Fibroblast of skin of left quadriceps (primary cell): ENCODE measurements at places on chromosomes 3 and 15.

DNA sequence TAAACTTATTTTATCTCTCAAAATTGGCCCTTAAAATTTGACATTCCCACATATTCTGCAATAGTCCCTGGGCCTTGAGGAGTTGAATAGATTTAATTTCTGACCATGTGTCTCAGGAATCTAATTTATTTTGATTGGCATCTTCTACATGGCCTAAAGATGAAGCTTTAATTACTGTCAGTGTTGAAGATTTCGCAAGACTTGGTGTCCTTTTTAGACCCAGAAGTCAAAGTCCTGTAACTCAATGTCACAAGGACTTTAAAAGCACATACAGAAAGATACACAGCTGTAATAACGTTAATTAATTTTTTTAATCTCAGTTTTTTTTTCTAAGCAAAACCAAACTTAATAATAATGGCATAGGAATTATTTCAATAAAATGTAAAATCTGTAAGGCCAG is 163.9 kb downstream of the SUCNR1 start:
- no peak for DNase-seq

DNA sequence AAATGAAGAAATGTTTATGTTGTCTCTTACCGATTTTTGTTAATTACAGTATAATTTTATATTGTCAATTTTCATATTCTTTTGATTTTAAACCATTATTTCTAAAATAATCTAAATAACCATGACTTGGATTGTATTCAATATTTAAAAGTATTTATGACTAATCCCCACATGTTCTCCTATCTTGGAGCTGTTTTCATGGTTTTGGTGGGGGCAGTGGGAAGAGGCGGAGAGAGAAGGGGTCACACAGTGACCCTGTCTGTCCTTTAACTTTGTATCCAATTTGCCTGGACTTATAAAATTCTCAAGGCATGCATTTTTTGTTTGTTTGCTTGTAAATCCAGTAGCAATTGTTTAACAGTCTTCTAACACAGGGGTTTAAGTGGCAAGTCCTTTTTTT is 407.4 kb downstream of the NTRK3 start:
- DNase-seq, result no peak

DNA sequence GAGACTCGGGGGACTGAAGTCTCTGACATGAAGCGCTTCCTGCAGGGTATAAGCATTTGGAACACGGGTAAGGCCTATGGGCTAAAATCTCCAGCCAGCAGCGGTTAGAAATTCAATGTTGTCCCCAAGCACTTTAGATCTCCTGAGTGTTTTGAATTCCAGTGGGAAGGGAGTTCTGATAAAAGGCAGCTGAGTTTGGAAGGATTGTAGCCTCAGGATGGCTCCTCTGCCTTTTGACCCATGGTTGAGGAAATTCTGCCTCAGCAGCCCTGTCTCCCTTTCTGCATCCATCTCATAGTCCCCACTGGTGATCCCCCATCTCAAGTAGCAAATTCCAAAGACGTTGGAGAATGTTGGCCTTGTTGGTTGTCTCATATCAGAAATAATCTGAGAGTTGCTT is 24.2 kb upstream of the HACD2 start:
- DNase-seq, result no peak

GRCh38 chr3:171186817-171187500 is 160.4 kb upstream of the SLC2A2 start:
- DNase-seq, result peak; percentile 40

DNA sequence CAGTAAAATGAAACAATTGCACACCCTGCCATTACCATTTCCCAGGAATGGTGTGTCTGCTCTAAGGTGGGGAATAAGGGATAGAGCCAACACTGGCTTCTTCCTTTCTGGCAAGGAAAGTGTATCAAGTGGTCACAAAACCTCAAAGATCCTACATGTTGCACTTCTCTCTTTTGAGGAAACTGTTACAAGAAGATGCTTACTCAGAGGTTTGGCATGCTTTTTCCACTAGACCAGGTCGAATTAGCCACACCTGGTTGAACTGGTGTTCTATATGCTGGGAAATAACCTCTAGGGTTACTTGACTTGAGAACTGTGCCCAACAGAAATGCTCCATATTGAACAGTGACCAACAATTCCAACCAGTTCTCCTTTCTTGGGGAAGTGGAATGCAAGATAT is 102.9 kb downstream of the LRRN1 start:
- no peak for DNase-seq

DNA sequence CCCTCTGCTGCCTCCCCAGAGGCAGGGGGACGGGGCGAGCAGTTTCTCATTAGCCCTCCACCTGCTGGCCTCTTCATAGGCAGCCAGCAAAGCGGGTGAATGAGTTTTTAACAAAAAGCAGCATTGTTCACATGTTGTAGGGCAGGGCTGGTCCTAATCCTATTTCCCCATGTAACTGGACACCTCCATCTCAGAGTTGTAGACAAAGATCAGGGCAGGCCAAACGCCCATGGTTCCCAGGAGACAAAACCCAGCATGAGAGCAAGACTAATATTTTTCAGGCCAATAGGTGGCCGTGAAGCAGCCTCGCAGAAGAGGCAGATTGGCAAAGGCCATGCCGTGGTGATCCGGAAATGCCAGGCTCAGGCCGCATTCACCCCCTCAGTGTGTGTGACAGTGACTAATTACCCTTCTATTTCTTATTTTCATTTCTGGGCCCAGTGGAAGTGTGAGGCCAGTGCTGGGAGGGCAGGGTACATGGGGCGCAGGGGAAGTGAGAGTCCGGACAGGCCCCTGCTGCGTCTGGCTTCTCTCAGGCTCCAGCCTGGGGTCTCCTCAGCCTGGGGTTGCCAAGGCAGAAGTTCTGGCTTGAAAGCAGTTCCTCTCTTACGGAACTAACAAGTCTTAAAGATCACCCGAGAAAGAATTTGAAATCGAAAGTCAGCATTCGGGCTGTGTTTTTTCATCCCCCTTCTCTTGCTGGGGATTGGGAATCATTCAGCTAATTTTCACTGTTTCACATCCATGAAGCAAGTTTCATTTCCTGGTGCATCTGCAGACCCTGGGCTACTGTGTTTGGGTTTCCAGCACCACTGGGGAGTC is 64.8 kb downstream of the BOC start:
- DNase-seq, result no peak

- DNase-seq, result peak; percentile 71
These were observed 52.6 kb downstream of the CNTN3 start for GRCh38 chr3:74561881-74562280.

DNA sequence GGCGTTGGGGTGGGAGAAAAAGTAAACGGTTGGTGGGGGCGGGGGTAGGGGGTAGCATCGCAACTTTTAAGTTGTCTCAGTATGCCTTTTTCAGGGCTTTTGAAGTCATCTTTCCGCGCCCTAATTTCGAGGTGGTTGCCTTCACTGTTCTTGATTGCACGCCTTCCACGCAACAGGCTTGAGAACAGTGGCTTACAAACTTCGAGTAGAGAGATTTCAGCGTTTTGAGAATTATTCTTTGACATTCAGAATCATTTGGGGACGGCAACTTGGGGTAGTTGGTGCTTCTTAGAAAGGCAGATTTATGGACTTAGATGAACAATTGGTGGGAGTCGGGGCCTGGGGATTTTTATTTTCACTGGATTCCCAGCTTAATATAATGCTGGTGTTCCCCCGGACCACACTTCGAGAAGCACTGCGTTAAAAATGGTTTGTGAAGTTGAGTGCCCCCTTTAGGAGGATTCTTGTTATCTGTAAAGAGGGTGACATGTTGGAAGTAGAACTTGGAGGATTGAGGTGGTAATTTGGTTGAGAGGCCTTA is 880 bp downstream of the PPP4R2 start:
- peak; percentile 29 for DNase-seq

GRCh38 chr3:4523710-4524698 is 30.9 kb downstream of the ITPR1 start:
- DNase-seq, result peak; percentile 10

DNA sequence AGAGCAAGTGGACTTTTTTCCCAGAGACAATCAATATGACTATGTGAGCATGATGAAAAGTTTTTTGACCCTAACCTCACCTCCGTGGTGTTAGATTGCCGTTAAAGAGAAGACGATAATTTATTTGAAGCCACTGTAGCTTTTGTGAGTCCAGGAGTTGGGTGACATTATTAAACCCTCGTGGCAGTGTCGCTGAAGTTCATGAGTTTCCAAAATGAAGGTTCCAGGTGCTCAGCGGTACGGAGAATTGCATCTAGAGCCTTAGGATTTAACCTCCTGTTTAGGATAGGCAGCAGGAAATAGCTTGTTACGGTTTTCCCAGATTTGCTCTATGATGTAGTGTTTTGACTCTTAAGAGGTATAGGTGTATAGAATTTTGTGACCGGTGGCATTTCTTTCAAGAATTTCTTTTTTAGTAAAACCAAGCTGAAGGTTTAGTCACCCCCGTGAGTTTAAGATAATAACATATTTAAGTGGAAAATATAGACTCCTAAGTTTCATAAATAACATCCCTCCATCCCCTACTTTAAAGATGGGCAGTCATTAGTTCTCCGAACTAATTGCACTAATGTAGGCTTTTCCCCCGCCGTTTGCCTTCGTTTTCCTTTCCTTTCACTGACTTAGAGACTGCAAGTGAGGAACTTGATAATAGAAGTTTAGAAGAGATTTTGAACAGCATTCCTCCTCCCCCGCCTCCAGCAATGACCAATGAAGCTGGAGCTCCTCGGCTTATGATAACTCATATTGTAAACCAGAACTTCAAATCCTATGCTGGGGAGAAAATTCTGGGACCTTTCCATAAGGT is 2.0 kb downstream of the SMC4 start:
- no peak for DNase-seq

DNA sequence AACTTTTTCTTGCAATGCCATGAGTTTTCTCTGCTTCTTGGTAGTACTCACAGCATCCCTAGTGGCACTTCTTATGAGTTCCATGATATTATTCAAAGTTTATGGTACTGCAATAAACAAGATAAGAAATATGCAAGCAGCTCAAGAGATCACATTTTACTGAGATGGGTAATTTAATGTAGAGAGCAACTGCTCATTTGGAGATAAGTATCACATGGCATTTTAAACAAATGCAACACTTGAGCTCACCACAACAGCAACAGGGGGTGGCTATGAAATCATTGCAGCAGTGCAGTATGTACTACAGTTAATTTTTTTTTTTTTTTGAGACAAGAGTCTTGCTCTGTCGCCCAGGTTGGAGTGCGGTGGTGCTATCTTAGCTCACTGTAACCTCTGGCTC is 85.1 kb downstream of the WDR49 start:
- no peak for DNase-seq

DNA sequence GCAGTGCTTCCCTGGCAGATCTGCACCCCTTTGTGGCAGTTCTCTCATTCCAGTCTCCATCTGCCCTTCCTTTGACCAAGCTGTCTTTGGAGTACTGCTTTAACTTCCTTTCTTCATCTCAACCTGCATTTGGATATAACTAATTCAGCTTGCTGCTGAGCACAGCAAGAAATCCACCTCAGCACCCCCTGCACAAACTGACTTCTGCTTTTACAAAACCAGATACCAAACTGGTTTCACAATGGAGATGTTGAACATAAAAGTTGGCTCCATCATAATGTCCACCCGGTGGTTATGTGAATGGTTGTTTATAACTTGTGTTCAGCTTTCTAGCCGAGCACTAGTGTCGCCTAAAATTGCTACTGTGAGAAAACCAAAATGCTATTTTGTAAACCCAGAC is 341.1 kb upstream of the SEMA6D start:
- DNase-seq, result no peak

GRCh38 chr15:66169625-66170024 is 83.9 kb downstream of the MEGF11 start:
- no peak for DNase-seq

DNA sequence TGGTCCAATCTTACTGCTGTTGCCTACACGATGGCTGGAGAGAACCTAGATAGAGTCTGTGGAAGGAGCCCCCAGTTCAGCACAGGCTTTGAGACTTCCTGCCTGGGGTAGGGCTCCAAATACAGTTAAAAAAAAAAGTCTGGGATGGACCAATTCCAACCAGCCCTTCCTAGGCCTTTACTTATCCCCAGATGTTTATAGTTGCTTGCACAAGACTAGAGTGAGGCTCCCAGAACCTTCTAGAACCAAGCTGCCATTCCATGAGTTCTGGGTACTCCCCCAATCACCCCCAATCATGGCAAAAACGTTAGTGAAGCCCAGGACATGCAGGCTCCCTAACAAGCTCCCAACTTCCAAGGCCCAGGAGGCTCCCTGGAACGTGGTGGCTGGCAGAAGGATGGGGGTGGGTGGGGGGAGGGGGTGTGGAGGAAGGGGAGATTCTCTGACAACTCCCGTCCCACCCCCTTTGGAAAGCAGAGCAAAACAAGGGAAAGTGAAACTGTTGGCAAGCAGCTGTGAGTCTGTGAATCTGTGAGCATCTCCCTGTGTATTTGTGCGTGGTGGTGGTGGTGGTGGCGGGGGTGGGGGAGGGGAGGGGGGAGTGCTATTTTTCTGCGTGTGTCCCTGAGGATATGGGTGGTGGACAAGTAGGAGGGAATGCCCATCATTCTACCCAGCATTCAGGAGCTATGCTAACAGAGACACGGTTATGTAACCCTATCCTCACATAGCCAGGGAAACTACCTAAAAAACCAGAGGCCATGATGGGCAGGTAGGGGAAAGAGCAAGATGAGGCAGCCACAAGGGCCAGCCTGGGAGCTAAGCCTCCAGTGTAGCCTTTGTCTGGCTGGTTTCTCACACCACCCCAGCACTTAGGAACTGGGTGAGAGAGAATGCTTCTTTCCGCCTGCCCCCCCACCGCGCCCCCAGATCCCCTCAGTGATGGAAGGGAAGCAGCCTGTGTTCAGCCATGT is 2.0 kb downstream of the MST1R start:
- no peak for DNase-seq

- DNase-seq, result no peak
These were observed 84.9 kb downstream of the LRIG1 start for GRCh38 chr3:66415867-66416428.
